Nasal cavity respiratory epithelium epithelial cell of viscerocranial mucosa (primary cell): ENCODE measurements at places on chromosomes 1 and 21. TPM values are rescaled to one million over a fixed set of nuclear protein-coding genes. Genes with fewer than 3 reads are reported as not detected.

The TMPRSS3 gene
- total RNA-seq: 0.07 TPM in 1 of 2 replicates, not detected in the other

The GBP7 gene
- not detected in 2 replicates for total RNA-seq

The BNIPL gene
- 3.3 and 7.5 TPM in 2 replicates for total RNA-seq

The SLC37A1 gene
- total RNA-seq: 9.2 and 21.1 TPM in 2 replicates

The NCDN gene
- 13.0 and 26.3 TPM in 2 replicates for total RNA-seq

The OPTC gene
- total RNA-seq: not detected in 2 replicates

The OR2T35 gene
- not detected in 2 replicates for total RNA-seq

The DHX9 gene
- 84.4 and 142 TPM in 2 replicates for total RNA-seq

The PTPRC gene
- not detected in 2 replicates for total RNA-seq

The F3 gene
- total RNA-seq: 460 and 781 TPM in 2 replicates

The CLDN14 gene
- 0.14 TPM in 1 of 2 replicates, not detected in the other for total RNA-seq

The GRIK1 gene
- not detected in 2 replicates for total RNA-seq

The ATP5PF gene
- total RNA-seq: 50.9 and 59.7 TPM in 2 replicates

The GRIK3 gene
- not detected in 2 replicates for total RNA-seq

The KMO gene
- total RNA-seq: 0.07 TPM in 1 of 2 replicates, not detected in the other

The KIF14 gene
- total RNA-seq: 0.43 and 1.0 TPM in 2 replicates

The LCE2C gene
- total RNA-seq: not detected in 2 replicates

The CFHR4 gene
- not detected in 2 replicates for total RNA-seq

The OR2T29 gene
- total RNA-seq: not detected in 2 replicates
